ENCODE measurements at places on chromosomes 11 and 22.
A peak's percentile ranks its signal among the peaks of the same experiment; 100 is the strongest.

GRCh38 chr11:61747192-61747966, 5.1 kb upstream of the MYRF start:
- peak; percentile 67 for DNase-seq

- DNase-seq, result no peak
Measured at GRCh38 chr22:30990690-30991089, 21.6 kb downstream of the TUG1 start.

DNA sequence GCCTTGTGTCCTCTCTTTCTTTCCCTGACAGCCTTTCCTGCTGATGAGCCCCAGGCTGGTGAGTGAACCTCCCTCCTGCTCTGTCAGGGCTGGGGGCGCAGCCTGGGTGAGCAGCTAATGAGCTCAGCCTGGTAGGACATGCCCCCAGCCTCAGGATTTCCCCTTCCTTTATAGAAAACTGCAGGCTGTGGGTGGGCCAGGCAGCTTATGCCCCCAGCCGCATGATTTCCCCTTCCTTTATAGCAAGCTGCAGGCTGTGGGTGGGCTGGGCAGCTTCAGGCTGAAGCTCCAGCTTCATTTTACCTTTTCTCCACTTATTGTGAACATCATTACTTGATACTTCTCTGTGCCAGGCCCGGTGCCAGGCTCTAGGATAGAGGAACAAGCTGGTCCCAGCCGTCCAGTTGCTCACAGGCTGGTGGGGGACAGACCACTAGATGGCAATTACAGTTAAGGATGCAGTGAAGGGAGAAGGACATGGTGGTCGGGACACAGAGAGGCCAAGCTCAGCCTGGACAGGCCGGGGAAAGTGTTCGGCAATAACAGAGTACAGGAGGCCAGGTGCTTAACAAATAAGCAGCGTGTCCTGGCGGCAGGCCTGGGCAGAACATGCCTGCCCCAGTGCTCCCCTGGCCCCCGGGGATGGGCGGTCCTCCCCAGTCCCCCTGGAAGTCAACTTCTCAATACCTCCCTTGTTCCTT, 5.3 kb downstream of the LGALS12 start:
- DNase-seq, result no peak

DNA sequence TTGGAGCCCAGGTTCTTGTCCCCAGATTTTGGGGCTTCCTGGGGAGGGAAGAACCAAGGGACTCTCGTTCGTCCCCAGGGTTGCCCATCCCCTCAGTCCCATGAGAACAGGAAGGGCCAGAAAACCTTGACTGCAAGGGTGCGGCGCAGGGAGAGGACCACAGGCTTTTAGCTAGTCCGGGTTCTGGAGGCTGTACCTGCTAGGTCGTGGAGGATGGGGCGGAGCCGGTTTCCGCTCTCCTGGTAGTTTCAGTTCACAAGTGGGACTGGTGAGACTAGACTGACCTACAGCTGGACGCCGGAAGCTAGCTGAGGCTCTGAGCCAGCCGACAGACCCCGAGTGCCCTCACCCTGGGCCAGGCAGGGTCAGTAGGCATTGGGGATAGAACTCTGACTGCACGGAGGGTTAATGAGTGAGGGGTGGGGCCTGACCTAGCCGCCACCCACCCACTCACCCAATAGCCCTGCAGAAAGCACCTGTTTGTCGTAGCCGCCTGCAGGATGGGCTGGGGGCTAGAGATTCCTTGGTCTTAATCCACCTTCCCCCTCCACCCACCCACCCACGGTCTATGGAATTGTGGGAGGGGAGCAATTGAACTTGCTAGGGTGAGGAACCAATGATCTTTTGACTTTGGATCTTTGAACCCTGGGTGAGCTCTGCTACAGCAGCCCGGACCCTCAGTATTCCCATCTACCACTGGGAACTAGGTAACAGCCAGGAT, 1.5 kb downstream of the MAFF start:
- peak; percentile 69 for DNase-seq

DNA sequence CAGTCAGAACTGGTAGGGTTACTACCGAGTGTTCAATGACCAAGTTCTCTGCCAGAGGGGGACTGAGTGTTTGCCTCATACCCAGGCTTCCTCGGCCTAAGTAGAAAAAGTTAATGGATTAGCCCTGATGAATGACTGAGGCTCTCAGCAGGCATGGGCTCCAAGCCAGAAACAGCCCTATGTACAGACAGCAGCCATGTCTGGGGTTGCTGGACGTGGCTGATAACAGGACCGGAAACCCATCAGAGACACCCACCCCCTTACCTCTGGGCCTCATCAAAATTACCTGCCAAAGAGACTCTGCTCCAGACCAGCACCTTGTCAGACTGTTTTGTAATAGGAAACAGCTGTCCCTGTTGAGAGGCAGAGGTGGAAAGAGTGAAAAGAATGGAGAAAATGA, 351.4 kb downstream of the ETS1 start:
- DNase-seq, result no peak

GRCh38 chr22:18110194-18110953, at the start of gene TUBA8:
Gene TUBA8 (plus strand): TSS chr22:18110809. CDS start chr22:18110866, 57 bp downstream.
- DNase-seq, result peak; percentile 48

GRCh38 chr11:123449436-123449835, 19.4 kb downstream of the GRAMD1B start:
- no peak for DNase-seq

DNA sequence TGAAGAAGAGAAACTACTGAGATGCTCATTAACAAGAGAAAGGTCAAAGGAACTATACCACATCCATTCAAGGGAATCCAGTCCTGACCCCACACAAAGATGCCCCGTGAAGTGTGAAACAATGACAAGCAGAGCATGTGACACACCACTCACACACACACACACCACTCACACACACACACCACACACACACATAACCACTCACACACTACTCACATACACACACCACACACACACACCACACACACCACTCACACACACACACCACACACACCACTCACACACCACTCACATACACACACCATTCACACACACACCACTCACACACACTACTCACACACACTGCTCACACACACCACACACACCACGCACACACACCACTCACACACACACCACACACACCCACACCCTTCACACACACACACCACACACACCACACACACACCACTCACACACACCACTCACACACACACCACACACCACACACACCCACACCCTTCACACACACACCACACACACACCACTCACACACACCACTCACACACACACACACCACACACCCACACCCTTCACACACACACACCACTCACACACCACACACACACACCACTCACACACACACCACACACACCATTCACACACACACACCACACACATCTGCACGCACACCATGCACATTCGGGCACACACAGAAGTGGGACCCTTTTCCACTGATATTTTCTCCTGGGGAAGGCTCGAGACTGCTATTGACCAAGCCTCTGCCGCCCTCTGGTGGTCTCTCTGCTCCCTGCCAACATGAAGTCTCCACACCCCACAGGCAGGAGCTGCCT, 32.0 kb upstream of the COMT start:
- DNase-seq, result peak; percentile 63

DNA sequence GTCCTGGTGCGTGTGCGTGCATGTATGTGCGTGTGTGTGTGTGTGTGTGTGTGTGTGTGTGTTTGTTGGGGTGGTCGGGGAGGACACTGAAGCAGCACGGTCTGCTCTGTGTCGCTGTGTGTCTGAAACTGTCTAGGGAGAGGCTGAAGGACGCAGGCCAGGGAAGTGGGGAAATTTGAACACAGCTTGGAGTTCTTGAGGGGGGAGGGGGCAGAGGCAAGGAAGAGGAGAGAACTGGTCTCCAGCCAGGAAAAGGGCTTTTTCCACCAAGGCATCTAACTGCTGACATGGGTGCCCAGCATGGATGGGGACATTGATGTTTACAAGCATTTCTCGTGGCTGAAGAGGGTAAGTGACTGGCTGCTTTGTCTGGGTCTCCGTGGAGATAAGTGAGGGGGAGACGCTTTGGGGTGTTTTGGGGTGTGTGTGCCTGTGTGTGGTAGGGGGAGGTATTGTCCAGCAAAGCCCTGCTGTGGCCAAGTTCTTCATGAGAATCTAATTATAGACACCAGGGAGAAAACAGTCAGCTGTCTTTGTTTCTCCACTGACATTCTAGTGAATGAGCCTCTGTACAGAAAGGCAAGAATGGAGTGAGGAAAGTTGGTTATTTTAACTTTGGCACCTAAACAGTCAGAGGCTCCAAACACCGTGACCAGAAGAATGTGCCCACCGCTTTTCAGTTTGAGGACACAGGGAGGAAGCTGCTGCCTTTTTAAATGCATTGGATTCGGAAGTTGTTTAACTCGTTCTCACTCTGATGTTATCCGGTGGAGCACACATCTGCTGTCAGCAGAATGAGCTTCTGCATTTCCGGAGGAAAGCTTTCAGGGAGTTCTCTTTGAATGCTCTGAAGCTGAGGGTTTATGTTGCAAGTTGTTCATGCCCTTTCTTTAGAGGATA, 63.7 kb downstream of the PPFIBP2 start:
- DNase-seq, result peak; percentile 18

DNA sequence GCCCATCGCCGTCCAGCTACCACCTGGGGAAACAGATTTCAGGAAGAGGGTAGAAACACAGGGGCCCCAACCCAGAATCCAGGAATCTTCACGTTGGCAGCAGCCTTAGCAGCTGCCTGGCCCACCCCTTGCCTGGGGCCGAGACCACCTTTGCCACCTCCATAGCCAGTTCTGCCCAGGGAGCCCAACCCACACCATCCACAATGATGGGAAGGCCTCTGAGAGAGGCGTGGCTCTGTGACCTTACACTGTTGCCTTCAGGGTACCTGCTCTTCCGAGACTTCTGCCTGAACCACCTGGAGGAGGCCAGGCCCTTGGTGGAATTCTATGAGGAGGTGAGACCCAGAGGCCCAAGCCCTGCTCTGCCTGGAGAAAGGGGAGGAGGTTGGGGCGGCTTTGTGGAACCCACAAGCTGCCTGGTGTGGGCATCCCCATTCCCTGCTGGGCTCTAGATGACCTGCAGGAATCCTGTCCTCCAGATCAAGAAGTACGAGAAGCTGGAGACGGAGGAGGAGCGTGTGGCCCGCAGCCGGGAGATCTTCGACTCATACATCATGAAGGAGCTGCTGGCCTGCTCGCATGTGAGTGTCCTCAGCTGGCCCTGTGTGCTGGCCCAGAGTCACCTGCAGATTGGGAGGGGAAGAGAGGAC, 10.0 kb upstream of the ANKRD13D start:
- no peak for DNase-seq

DNA sequence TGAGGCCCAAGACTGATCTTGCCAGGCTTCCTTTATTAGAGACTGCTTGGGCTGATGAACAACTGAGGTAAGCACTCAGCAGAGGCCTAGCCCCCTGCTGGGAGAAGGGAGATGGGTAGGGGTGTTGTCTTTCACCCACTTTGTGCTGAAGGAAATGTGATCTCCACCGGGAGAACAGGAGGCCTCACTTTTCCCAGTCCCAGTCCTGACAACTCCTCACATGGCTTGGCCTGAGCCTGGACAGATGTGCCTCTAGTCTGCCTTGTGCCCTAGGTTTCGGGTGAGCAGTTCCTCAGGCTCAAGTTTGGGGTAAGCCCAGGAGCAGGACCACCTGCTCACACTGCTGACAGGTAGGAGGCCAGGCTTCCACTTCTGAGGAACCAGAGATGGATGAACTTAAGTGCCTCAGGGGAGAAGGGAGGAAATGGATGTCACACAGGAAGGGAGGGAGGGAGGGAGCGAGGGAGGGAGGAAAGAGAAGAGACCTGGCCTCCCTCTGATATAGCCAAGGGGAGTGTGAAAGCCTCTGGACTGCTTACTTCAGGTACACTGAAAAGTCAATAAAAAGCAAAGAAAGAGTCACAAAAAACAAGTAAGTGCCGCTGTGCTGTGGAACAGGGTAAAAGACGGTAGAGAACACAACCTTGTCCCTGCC, 8.1 kb downstream of the CLPB start:
- DNase-seq, result no peak

DNA sequence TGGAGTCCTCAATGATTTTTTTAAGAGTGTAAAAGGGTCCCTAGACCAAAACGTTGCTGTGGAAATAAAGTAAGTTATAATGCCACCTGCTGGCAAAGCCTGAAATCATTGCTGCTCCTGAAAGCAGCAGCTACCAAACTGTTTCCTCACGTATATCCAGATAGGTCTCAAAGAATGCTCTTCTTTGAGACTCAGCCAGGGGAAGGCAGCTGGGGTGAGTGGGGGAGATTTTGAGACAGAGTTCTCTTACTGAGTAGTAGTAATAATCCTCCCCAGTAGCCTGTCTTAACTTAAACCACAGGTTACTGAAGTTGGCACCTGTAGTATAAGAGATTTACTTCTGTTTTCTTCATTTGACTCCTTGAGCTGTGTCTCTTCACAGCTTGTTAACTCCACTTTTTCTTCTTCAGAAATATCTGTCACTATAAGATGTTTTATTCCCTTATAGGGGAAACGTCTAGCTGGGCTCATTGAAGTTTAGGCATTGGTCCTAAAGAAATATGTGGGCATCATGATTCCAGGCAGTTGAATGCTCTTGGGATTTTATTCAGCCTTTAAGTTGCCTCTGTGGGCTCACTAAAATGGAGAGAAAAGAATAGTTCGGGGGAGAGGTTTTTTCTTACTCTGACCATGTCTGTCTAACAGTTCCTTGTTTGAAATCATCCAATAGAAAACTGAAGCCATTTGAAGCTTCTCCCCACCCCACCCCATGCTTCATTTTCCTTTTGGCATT, 77.9 kb downstream of the BTBD10 start:
- DNase-seq, result peak; percentile 53

GRCh38 chr11:59189986-59190385, 18.1 kb downstream of the DTX4 start:
- no peak for DNase-seq

DNA sequence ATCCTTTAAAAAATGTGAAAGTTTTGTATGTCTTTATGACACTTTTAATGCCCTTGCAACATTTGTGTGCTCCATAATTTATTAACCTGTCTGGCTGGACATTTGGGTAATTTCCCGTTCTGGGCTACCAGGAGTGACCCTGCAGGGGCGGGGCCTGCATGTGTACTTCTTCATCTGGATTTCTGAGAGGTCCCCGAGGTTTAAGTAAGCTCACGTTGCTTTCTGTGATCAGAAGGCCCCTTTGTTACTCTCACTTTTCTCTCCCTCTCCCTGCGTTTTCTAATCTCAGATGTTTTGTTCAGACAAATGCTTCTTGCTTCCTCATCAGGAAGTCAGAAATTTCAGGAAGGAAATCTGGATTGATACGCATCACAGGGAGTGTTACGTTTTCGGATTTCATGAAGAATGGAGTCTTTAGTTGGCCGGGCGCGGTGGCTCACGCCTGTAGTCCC, 78.9 kb upstream of the CRYBB3 start:
- DNase-seq, result peak; percentile 49

GRCh38 chr22:23722724-23723123, 28.2 kb downstream of the ZNF70 start:
- no peak for DNase-seq

GRCh38 chr11:68649851-68650555, 34.3 kb upstream of the GAL start:
- DNase-seq, result no peak

GRCh38 chr11:84430661-84431060, 1144.5 kb upstream of the CCDC90B start:
- peak; percentile 8 for DNase-seq

- DNase-seq, result peak; percentile 99
Measured at GRCh38 chr11:69122630-69123431, 32.9 kb upstream of the SMIM38 start.
